Muscle of back (tissue), 13 donors: ENCODE measurements at places on chromosomes 5 and 9.

DNA sequence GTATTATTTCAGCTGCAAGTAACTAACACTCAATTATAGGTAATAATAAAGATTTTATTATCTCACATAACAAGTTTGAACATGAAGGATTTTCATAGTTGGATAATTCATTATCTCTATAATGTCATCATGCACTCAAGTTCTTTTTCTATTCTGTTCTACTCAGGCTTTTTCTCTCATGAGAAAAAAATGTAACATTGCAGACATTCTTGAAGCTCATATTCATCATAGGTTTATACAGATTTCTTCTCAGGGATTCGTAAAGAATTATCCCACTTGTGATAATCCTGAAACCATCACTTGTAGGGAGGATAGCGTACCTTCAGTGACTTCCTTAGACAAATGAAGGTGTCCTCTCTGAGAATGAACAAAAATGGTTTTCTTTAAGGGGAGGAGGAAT lies 150.3 kb downstream of the XRCC4 start:
- DNase-seq = no peak

DNA sequence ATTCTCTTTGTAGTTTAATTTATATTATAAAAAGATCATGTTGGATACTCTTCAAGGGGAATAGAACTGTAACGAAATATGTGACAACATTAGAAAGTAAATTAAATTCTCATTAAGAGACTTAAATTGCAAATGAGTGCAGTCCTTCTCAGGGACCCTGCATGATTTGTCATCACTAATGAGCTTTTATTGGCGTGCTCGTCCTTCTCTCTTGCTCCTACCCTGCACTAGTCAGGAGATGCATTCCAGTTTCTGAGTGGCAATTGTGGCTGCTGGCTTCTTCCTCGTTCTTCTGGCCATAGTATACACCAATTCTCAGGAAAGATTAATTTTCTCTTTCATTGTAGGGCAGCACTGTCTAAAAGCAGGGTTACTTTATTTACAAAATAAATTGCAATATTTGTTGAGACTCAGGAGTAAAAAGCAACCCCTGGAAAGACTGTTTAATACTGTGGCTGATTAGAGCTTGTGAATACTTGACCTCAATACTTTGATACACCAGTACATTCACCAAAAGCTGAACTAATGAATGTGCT lies 376.3 kb upstream of the CHD1 start:
- DNase-seq = no peak

DNA sequence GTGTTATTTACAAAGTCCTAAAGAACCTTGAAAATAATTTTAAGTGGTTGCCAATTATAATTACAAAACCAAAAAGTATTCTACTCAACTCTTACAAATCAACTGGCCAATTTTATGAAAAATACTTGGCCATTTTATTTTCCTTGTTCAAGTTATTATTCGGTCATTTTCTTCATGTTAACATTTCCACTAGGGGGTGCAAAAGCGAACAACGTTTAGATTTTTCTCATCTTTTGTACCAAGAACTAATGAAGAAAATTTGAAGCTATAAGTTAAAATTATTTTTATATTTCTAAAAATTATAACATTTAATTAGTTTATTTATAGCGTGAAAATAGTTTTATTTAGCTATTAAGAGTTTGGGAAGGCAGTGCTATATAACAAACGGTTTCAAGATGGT lies 1453.3 kb downstream of the MAT2B start:
- no peak for DNase-seq

DNA sequence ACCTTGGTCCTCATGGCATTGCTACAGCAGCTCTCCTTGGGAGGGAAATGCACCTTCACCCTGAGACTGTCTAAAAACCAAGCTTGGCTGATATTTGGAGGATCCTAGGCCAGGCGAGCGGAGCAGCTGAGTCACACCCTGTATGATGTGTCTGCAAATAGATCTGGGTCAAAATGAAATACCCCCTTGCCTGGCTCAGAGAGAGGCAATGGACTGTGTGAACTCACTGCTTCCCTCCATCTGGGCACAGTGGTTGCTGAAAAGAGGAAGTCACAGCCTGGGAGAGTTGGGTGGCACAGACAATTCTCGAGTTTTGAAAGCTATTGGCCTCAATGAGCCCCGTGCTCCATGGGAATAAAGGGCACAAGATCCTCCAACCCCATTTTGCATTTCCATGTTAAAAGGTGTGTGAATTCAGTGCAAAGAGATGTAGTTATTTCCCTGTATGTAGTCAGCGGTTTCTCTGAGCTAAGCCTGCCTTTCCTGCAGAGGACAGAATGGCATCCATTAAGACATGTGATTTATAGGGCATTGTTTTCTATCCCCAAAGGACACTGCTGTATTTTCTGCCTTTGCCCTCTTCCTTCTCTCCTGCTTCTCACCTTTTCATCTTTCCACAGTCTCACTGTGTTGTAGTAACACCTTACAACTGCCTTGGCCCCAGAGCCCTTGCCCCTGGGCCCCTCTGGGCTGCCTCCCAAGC lies 177.2 kb downstream of the GADD45G start:
- no peak for DNase-seq

DNA sequence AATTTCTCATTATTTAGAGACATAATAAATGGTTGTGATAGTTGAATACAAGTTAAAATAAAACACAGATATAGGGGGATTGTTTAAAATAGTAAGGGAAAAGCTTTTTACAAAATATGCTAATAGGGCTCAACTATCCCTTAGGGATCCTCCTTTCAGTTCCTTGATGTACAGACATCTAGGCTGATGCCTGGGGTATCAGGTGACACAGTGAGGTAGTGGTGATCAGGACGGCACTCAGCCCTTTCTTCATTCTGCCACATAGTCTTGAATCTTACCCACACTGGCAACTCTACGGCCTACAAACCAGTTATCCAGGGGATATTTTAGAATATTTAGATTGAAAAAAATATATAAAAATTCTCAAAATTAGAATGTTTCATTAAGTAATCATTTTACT lies 12.5 kb upstream of the SLC35D2 start:
- no peak for DNase-seq

- no peak for DNase-seq
Observed at GRCh38 chr5:23583081-23583480, 75.7 kb downstream of the PRDM9 start.

GRCh38 chr9:77505232-77505631 lies 142.9 kb downstream of the GNA14 start:
- no peak for DNase-seq

DNA sequence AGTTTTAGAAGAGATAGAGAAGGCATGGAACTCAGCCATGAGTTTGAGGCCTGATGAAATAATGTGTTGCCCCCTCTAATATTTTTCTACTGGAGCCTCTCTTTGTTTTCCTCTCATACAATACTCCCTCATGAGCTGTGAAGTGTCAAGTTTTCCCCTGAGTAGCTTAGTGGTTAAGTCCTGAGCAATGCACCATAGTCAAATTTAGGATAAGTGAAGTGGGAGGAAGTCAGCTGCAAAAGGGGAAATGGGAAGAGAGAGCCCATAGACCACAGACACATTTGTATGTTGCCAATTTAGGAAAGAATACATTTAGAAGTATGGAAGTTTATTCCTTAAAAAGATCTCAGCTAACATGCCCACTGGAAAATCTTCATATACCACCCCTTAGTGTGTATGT lies 171.5 kb upstream of the NREP start:
- no peak for DNase-seq

DNA sequence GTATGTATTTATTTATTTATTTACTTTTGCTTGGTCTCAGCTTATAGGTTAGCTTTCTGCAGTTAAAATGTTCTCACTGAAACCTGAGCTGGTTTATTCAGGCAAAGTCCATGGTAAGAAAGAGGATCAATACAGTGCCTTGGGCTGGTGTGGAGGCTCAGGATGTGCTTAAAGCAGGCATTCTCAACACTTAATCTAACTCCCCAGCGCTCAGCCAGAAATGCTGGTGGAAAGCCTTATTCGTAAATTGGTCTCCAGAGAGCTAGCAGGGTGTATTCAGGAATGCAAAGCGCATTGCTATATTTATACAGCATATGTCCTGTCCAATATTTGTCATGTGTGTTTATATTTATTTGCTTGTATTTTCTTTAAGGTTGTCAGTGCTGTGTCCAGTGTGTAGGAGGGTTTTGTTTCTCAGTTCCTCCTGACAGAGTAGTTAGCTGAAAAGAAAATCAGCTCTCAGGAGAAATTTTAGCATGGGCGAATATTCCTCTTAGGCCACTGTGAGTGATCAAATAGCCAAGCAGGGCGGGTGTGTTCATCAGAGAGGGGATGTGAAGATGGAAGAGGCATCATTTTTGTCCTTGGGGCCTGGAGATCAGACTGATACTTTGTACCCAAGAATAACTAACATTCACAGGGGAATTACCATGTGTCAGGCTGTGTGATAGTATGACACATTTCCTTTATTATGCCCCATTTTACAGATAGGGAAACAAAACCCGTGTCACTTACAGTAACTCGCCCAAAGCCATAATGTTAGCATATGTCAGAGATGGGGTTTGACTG lies 65.8 kb downstream of the DOCK2 start:
- DNase-seq = no peak

DNA sequence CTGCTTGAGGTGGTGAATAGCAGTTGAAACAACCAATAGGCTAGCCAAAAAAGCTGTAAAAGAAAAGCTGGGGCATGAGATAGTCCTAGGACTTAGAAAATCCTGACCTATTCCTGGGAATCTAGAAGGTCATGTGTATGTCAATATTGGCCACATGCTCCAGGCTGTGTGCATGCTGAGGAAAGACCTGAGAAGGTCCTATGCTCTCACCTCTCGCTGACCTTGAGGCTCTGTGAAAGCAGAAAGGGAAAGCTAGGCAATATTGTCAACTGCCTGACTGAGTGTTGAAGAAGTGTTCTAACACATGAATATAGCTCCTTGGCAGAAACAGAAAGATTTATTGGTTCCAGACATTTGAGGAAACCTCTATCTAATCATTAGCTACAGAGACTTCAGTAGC lies 19.8 kb downstream of the TAS2R1 start:
- DNase-seq = no peak

DNA sequence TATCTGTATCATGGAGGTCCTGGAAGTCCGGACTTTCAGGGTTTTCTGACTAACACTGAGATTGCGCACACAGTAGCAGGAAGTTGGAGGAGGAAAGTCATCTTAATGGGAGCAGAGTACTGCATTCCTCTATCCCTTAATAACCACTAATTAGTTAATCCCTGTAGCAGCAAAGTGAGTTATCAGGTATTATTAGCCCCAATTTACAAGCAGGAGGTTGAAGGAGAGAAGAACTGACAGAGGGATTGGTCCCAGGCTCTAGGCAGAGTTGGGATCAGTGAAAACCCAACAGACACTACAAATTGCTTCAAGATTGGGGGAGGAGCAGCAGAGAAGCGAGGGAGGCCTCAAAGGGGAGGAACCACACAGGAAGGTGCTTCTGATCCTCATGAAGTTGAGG lies 74.5 kb upstream of the XPA start:
- no peak for DNase-seq

- DNase-seq = no peak
Observed at GRCh38 chr9:14273696-14274121, 40.2 kb downstream of the NFIB start.

GRCh38 chr9:133676450-133676849 lies 40.3 kb downstream of the DBH start:
- no peak for DNase-seq

GRCh38 chr5:136275601-136276000 lies 82.6 kb upstream of the SMIM32 start:
- DNase-seq = no peak

DNA sequence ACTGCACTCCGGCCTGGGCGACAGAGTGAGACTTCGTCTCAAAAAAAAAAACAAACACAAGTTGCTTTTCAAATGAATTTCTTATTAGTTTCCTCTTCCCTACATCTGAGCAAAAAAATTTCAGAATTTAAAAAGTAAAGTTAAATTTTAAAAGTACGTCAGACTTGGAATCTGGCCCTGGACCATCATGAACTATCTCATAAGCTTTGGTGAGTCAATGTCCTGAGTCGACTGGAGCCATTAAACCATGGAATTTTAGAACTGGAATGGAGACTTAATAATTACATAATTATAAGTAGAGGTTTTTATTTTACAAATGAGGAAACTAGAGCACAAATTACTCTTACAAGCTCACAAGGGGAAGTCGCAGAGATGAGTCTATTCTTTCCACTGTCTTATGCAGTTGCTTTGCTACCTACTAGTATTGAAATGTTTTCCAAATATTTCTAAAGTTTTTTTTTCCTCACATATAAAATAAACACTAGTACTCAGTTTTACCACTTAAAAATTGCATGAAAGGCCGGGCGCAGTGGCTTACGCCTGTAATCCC lies 98.0 kb upstream of the ZNF608 start:
- no peak for DNase-seq

- DNase-seq = no peak
Observed at GRCh38 chr5:174183701-174184100, 138.2 kb downstream of the NSG2 start.

DNA sequence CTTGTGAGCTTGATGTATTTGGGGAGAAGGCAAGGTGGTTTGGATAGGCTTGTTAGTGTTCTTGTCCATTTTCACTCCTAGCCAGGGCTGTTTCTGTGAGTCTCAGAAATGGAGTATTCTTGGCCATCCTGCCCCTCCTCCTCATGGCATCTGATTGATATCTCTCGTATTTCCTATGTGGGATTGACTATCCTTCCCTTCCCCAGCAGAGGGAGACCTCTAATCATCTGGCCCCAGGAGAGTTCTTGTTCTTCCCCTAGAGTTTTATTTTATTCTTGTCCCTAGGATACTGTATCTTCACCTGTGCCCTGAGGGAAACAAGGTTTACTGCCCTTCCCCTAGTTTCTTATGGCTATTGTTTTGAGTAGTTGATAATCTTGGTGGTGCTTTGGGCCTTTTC lies 114.4 kb downstream of the VPS13A start:
- no peak for DNase-seq

DNA sequence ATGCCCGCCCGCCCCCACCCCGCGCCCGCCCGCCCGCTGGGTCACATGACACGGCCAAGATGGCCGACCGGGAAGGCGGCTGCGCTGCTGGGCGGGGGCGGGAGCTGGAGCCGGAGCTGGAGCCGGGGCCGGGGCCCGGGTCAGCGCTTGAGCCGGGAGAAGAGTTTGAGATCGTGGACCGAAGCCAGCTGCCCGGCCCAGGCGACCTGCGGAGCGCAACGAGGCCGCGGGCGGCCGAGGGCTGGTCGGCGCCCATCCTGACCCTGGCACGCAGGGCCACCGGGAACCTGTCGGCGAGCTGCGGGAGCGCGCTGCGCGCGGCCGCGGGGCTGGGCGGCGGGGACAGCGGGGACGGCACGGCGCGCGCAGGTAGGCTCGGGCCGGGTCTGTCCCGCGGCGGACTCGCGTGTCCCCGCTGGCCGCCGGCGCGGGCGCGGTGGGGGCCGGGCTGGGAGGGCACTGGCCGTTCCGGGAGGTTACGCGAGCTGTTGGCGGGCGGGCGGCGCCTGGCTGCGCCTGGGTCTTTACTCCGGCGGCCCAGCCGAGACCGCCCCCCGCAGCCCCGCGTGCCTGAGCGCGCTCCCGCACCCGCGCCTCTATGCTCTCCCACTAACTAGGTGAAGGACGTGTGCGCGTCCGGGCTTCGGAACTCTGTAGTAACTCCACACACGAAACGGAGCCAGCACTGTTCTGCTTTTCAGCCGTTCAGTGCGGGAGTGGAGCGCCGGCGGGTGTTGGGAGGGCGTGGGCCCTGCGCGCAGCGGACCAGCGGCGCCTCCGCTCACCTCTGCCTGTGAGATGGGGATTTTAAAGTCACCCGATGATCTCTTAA lies at the start of gene RUFY1:
TSS of gene RUFY1 (plus strand) at position 44 of the 832 bp plus-strand sequence. CDS start at position 60, 16 bp downstream.
- DNase-seq = peak; percentile 77

- DNase-seq = no peak
Observed at GRCh38 chr5:62284946-62285891, 20.8 kb upstream of the KIF2A start.
